ENCODE measurements at places on chromosomes 7 and 10.

DNA sequence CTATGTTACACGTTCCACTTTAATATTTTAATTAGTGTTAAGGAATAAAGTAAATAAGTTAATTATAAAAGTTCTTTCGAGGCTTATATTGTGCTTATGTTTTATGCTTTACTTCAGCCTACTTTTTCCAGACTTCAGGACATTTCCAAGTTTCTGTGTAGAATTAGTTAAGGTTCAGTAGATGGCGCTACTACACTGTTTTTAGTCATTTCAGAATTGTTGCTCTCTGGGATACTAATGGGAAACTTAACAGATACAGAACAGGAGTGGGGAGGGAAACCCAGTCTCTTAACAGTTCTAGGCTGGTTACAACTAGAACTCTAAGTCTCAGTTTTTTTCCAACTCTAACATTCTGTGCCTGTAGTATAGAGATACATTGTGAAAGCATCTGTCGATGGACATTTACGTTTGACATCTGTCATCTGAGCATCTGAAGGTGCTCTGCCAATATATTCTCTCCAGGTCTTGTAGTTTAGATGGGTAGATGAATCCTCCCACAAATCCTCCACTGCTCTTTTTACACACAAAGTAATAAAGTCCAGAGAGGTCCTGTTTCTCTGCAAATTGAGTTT lies 56.8 kb upstream of the FAM171A1 start:
- DNase-seq = no peak

DNA sequence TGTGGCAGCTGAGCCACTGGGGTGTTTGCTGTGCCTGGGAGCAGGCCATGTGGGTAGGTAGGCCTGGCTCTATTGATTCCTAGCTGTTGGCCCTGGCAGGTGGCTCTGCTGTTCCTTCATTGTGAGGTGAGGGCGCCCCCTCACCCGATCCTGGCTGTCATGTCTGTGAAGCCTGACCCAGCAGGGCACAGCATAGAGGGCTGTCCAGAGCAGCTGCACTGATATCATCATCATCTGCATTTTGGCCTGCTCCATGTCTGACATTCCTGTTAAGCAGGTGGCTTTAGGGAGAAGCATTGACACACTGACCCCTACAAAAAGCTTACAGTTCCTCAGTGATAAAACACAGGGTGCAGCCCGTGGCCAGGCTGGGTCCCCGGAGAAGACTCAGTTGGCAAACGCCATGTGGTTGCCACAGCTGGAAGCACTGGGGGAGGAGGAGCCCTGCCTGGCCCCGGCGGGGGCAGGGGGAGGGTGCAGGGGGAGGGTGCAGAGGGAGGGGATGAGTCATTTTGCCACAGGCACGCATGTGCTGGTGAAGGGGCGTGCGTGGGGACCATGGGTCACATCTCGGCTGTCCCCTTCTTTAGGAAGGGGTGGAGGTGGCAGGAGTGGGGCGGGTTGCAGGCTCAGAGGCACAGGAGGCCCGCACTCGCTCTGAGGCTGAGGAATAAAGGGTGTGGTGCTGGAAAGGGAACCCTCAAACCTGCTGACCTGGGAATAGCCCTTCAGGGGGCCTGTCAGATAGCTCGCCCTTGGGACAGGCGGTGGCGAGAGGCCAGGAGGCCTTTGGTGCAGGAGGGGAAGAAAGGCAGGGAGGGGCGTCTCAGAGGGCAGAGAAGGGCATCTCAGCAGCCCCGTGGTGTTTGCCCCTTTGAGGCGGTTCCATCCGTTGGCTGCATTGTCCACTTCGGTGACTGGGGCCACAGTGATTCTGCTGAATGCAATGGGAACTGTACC lies 31.6 kb downstream of the IKZF1 start:
- DNase-seq = no peak

DNA sequence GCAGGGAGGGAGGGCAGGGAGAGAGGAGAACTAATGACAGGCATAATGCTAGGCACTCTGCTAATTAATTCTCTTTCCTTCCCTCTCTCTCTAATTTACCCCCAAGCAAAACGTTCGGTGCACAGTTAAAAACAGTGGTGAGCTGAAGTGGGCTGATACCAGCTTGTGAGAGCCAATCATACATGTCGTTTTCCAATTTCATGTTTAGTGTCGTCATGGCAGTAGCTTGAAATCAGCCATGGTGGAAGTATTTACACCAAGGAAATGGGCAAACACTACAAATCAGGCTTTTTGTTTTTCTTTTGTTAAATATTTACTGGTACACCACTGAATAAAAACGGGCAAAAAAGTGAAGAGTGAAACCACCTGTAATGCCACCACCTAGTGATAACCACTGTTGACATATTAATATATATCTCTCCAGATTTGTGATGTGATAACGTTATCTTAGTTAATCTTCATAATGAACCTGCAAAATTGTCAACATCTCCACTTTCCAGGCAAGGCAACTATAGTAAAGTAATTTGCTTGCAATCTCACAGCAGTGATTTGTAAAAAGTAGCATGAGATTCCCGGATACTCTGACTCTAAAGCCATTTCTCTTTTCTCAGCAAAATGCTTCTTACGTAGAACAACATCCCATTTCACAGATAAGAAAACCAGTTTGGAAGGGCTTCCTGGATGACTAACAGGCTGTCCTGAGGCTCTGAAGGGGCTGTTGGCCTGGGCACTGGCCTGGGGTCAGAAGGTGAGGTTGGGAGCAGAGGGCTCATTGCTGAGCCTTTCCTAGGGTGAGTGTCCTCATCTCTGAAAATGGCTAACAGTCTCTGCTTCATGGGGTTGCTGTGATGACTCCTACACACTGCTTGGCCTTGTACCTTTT lies 83.7 kb downstream of the ATXN7L1 start:
- no peak for DNase-seq

DNA sequence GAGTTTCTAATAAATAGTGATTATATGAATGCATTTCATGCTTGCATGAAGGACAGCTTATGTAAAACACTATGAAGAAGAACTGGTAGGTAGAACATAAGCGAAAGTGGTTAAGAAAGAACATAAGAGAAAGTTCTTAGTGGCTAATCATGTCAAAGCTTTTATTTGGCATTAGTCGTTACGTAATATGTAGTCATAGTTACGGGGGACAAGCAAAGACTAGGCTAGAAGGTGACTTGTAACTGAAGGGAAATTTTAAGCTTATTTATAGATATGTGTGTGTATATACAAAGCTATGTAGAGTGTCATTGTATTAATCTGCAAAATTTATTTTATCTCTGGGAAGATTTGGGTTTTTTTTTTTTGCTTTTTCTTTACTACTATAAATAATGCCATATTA lies 36.9 kb downstream of the CAPZA2 start:
- no peak for DNase-seq

DNA sequence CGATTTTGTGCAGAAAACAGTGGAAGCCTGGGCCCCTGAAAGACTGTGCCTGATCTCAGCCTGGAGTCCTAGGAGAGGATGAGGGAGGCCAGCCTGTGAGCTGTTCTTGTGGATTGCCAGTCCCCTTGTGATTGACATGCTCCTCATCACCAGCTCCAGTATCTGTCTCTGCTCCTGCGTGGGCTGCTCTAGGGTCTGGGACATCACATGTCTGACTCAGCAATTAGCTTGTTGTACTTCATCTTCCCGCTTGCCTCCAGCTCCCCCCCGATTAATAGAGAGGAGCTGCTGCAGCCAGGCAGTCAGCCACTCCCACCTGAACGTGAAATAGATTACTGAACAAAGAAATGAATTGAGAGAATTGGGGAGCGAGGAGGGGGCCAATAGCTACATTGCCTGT lies 99.6 kb upstream of the TBX20 start:
- DNase-seq = no peak

DNA sequence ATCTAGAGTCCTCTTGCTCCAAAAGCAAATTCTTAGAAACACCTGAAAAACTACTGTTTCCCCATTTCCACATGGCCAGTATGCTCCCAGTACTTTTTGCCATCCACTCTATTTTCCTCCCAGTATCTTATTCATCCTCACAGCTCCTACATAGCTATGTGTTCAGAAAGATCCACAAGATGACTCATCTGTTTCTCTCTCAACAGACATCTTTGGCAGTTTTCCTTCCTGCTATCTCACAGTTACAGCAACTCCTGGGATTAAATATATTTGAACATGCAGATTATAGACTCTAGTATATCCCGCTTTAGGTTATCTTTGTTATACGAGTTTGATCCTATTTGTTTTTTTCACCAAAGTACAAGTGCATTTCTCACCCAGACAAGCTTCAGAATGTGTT lies 675.6 kb upstream of the POT1 start:
- DNase-seq = no peak

DNA sequence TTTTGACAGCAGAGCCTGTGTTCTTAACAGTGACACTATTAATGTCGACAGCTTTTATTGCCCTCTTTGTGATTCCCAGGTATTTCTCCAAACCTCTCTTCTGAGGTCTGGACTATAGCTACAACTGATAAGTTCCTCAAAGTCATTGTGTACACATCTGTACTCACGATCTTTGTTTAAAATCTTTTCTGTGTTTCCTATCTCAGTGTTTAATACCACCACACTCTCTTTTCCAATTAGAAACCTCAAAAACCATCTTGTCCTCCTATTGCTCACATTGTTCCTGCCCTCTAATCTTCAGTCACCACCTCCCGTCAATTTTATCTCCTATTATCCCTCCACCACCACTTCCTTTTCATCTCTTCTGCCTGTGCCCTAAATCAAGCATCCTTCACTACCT lies 12.9 kb upstream of the WASL start:
- DNase-seq = no peak

- DNase-seq = no peak
These were observed 103.4 kb downstream of the PRTFDC1 start for GRCh38 chr10:24849051-24849450.

DNA sequence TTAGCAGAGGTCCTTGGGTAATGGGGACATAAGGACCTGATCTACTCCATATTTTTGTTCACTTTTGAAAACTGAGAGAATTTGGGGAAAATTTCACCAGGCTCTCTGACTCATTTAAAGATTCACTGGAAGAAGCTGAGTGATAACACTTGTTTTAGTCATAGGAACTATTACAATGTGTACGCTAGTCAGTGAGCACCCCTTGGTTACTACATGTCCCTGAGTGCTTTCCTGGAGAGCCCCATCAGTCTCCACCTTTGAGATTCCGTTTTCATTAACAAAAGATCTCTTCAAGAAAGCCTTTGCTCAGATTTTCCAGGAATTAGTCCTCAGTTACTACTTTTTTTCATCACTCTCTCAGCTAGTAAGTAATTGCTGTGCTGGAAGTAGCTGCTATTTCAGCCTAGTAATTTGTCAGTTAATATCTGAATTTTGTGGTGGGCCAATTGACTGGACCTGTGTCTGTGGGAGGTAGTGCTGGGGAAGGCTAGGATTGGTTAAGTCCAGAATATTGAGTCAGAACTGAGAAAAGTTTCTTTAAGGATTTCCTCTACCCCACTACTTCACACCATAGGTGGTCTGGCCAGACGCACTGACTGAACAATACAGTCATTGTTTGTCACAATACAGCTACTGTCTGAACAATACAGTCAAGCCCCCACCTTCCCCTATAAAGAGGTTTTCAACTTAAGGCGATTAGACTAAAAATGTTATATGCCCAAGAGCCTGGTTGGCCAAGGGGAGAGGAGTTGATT lies 235.0 kb downstream of the CCDC7 start:
- no peak for DNase-seq

- no peak for DNase-seq
These were observed 50.2 kb upstream of the LYZL1 start for GRCh38 chr10:29238523-29239135.

DNA sequence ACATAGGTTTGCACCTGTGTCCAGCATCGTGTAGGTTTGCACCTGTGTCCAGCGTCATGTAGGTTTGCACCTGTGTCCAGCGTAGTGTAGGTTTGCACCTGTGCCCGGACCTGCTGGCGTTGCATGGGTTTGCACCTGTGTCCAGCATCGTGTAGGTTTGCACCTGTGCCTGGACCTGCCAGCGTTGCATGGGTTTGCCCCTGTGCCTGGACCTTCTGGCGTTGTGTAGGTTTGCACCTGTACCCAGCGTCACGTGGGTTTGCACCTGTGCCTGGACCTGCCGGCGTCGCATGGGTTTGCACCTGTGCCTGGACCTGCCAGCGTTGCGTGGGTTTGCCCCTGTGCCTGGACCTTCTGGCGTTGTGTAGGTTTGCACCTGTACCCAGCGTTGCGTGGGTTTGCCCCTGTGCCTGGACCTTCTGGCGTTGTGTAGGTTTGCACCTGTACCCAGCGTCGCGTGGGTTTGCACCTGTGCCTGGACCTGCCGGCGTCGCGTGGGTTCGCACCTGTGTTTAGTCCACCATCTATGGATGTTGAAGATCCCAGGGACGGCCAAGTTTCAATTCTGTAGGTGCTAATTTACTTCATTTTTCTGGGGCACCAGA lies 158.0 kb downstream of the WDR37 start:
- DNase-seq = no peak

DNA sequence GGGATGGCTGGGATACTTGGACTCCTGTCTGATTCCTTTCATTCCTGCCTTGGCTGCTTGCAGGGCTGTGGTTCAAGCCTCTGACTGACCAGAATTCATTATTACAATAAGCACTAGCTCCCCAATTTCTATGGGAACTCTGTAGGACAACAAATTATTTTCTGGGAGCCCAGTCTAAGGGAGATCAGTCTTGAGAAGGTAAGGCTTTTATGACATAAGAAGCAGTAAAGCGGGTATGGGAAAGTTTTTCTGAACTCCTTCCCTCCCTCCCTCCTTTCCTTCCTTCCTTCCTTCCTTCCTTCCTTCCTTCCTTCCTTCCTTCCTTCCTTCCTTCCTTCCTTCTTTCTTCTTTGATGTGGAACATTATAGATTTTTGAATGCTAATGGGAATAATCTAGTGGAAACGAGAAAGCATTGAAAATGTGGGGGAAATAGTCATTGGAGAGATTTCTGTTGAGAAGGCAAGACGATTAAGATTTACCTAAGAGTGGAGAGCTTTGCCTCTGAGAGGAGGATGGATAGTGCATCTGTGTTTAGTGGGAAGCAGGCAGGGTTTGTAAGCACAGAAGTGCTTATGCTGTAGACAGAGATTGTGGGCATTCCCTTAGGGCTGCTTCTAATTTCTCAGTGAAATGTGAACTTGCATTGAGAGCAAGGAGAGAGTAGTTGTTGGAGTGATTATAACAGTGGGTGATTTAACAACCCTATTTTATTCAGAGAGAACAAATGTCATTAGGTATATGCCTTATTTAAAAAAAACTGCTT lies 201.5 kb downstream of the DNAJB9 start:
- no peak for DNase-seq

DNA sequence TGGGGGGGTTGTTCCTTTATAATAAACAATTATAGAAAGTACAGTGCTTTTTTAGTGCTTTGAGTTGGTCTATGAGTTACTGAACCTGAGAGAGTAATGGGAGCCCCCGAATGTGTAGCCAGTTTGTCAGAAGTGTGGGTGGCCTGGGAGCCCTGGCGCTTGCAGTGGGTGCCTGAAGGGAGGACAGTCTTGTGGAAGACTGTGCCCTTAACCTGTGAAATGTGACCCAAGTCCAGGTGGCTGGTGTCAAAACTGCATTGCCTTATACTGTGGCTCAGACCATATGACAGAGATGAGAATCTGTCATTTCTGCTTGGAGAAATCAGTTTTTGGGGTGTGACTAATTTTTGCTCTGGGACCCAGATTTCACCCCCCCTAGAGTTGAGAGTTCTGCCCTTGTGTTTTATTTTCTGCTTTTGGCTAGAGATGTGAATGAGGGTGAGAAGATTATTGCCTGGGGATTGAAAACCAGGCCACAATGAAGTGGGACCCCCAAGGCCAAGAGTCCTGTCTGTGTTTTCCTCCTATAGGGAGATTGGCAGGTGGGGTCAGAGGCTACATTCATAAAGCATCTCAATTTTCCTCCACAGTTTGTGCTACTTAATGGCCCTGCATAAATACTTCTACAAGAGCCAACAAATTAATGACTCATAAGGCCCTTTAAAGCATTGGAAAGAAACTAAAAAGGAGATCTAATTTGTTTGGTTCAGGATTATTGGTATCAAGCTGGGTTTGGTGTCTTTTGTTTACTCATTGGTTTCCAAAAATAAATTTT lies 24.1 kb upstream of the CARD11 start:
- no peak for DNase-seq

GRCh38 chr7:157205438-157205837 lies 66.7 kb downstream of the UBE3C start:
- DNase-seq = no peak
